ENCODE measurements at places on chromosomes 2 and 18.

GRCh38 chr2:6523476-6523875 lies 342.2 kb downstream of the CMPK2 start:
- no peak for DNase-seq

DNA sequence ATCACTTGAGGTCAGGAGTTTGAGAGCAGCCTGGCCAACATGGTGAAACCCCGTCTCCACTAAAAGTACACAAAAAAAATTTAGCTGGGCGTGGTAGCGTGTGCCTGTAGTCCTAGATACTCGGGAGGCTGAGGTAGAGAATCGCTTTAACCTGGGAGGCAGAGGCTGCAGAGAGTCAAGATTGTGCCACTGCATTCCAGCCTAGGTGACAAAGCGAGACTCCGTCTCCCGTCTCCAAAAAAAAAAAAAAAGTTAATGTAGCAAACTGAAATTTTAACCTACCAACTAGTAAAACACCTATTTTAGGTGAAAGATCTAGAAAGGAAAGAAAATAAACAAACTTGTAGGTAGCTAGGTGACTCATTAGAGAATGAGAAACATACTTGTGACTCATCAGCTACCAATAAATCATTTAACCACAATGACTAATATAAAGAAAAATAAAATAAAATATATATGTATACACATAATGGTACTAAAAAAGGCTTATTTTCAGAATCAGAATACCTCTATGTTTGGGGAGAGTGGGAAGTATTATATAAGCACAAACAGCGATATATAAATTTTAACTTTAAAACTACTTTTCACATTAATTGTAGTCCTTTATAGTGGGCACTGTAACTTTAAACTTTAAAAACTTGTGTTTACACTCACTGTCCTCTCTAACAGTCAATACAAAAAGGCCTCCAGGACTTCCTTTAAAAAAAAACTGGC lies 36.6 kb downstream of the DARS1 start:
- no peak for DNase-seq

DNA sequence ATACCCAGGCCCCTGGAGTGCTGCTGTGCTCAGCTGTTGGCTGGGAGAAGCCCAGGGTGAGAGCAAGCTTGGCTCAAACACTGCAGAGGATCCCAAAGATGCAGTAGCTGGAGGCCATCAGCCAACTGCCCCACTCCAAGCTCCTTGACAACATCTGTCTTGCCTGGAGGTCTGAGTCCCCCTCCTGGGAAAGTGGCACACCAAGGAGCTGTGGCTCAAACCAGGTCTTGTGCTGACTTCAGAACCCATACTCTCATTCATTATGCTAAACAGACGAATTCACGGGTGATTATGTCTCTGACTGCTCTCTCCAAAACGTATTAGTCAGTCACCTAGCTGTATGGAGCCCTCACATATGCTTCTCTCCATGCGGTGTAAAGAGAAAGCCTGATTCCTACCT lies 206.1 kb downstream of the TTC32 start:
- no peak for DNase-seq

- DNase-seq = no peak
Measured at GRCh38 chr18:54335638-54336173, 22.0 kb downstream of the STARD6 start.

- no peak for DNase-seq
Measured at GRCh38 chr2:237310515-237311114, 103.3 kb downstream of the COL6A3 start.

DNA sequence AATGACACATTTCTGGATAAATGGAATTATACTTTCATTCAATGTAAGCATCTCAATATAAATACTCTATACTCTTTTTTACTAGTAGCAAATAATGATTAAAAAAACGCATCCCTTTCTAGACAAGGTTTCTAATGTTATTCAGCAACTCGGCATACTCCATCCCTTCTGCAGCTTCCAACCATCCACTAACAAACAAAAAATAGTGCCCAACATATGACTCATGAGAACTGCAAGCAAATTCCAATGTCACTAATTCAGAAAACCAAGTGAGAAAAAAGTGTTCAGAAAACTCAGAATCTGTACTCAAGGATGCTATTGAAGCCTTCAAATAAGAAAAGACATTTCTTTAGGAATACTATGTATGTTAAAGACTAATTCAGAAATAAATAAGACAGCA lies 140.0 kb downstream of the BAZ2B start:
- DNase-seq = no peak

GRCh38 chr18:67468038-67468437 lies 48.5 kb downstream of the DSEL start:
- DNase-seq = peak; percentile 3

GRCh38 chr18:65608471-65608870 lies 142.3 kb upstream of the CDH7 start:
- no peak for DNase-seq

GRCh38 chr2:75303227-75303626 lies 103.9 kb upstream of the TACR1 start:
- DNase-seq = no peak

- peak; percentile 36 for DNase-seq
Measured at GRCh38 chr2:29245742-29246382, 130.6 kb downstream of the CLIP4 start.

DNA sequence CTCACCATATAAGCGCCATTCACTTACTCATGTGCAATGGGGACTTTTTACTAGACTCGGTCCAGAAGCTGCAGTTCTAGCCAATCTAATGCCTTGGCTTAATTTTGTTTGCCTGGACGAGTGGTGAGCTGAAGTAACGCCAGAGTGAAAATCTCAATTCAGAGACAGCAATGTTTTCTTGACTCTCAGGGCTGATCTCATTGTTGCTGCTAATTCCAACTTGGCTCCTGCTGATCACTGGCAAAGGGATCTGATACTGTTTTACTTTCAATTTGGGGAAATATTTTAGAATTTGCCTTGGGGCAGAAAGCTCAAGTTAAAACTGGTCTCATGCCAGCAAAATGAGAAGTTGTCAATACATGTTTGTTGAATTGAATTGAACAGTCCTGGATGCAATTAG lies 906.6 kb upstream of the CDH2 start:
- no peak for DNase-seq

DNA sequence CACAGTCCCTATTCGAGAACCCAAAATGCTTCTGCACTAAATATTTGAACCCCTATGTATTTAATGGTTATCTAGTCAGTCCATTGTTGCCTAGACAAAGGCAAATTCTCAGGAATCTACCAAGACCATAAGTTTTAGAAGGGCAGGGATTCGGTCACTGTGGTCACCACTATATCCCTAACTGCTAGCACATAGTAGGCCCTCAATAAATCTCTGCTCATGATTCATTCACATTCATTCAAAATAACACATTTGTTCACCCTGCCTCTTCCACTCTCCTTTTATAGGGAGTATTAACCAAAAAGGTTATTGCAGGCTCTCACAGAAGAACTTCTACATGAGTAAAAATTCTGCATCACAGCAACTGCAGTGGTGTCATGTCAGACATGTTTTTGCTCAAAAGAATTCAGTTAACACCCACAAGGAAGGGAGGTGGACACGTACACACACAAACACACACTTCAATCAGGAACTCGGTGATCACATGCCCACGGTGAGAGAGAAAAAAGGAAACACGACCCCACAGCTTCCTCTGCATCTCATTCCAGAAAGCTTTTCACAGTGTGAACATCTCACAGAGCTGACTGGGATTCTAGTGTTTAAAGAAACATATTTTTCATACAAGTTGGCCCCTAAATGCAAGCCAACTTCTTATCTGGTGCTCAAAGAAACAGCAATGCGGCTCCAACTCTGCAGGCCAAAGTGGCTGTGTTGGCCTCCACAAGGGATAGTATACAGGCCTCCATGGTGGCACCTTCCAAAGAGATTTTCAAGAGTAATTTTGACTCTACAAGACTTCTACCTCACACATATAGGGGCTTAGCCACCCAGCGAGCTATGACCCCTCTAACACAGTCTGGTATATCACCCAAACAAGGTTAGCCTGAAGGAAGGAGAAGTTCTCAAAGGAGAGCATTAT lies 98.0 kb downstream of the ANKRD44 start:
- peak; percentile 36 for DNase-seq

DNA sequence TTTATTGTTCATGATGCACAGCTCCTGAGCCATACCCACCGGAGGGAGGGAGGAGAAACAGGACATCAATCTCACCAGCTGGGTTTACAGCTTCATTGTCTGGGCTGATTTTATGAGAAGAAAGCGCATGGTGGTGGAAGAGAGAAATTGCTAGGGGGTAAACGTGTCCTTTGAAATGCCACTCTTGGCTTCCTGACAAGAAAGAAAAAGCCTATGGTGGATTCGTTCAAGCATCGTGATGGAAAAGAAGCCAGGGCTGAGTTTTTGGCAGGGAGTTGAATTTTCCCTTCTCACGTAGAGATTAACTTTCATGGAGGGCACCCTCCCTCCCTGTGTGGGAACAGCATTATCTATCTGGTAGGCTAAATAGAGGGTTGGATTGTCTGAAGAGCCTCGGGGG lies 502.0 kb downstream of the SLC4A3 start:
- no peak for DNase-seq

GRCh38 chr2:161746891-161747535 lies 122.8 kb downstream of the SLC4A10 start:
- DNase-seq = no peak

DNA sequence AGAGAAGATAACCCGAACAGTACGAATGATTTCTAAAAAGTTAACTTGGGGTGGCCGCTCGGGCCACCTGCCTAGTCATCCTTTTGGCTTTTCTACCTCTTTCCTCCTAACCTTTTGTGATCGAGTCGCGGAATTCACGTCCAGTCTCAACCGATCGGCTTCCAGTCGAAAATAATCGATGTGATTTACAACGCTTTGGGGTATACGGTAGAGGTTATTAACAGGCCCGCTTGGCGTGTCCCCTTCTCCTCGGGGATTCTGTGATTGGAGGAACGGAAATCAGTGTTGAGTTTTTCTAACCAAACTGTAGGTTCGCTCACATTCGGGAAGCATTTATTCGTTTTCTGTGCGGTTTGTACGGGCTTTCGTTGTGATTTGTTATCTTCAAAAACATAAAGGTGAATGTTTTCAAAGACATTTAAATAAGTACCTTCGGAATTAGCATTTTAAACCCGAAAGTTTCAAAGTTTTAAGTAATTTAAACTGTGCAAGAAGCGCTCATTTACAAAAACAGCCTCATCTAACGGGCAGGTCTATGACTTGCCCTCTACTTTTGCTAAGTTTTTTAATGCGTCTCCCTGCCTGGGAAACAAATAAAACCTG lies 588 bp upstream of the FOXI3 start:
- no peak for DNase-seq

DNA sequence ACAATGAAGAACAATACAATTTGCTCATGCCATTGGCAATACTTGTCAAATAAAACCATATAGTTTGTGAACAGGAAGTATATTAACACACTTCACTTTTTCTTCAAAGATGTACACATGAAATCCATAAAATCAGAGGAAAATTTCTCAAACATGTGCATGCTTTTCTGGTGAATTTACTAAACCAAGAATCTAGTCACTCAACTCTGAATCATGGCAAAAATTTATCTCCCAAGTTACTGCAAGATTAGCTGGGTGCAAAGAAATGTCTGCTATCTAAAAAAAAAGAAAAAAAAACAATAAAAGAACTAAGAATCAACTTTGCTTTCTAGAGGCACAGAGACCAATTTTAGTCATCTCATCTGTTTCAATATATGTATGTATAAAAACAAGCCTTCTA lies 419.2 kb downstream of the NR4A2 start:
- DNase-seq = no peak

GRCh38 chr2:141105763-141106162 lies 1025.1 kb downstream of the LRP1B start:
- no peak for DNase-seq

- no peak for DNase-seq
Measured at GRCh38 chr2:134386310-134386709, 132.4 kb downstream of the MGAT5 start.

DNA sequence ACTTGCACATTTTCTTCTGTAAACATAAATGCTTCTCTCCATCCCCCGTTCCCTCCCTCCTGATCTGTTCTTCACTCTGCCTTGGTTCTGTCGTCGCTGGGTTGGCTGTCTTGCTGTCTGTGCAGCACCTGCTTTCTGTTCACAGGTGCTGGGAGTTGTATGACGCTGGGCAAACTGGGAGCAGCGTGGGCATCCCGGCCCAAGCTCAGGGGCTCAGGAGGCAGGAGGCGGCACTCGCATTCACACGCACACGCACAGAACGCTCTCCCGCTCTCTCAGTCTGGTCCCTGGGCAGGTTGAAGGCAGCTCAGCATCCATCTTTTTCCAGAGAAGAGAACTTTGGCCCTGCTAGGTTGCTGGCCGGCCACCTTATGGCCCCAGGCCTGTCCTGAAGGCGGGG lies 55.7 kb downstream of the GBX2 start:
- DNase-seq = no peak

DNA sequence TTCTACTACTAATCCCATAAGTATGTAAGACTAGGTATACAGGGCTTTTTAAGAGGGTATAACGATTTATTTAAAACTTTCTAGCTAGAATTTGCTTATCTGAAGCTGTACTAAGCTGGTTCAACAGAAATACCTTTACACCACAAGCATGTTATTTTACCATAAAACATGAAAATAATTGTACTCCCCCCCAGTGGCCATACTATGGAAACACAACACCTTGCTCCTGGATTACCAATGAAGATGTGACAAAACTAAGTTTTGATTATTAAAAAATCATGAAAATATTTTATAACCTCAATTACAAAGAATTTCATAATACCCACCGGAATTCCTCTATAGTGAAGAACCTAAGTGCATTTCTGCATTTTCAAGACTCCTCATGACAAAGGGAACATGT lies 27.3 kb downstream of the LPIN2 start:
- peak; percentile 49 for DNase-seq

DNA sequence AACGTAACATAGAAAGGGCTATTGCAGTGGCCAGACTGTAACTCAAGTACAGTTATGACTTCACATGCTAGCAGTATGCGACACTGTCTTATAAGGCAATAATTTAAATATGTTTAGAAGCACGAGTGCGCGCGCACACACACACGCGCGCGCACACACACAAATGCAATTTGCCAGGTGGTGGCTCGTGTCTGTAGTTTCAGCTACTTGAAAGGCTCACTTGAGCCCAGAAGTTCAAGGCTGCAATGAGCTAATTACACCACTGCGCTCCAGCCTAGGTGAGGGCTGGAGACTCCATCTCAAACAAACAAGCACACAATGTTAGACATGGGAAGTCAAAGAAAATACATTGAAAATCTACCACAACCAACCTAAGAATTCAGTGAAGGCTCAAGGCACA lies 103.7 kb downstream of the USP34 start:
- DNase-seq = no peak

DNA sequence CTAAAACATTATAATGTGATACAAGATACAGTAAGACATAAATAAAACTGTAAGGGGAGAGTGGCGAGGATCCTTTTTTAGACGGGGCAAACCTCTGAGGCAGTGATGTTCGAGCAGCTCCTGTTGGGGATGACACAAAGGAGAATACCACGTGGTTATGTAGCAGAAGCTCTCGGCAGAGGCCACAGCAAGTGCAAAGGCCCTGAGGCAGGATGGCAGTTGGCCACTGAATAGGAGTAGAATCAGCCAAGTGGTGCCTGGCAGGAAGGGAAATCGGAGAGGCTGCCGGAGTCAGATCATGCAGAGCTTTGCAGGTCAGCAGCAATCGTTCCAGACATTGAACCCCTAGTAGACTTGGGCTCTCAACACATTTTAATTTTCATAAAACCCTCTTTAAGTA lies 19.1 kb downstream of the NOSTRIN start:
- no peak for DNase-seq

All from NB4 (cell line).